ENCODE measurements at places on chromosomes 7 and 10. TPM values are rescaled to one million over a fixed set of nuclear protein-coding genes. Genes with fewer than 3 reads are reported as not detected.

MIOS gene
- total RNA-seq = 81.3 TPM

SMKR1 gene
- 2.4 TPM for total RNA-seq

C7orf57 gene
- total RNA-seq = not detected

ADIRF gene
- total RNA-seq = 7.9 TPM

CLRN3 gene
- not detected for total RNA-seq

CDK6 gene
- total RNA-seq = 26.1 TPM

DLX6 gene
- total RNA-seq = not detected

TMEM60 gene
- total RNA-seq = 15.3 TPM

HEPACAM2 gene
- total RNA-seq = not detected

CYP3A5 gene
- not detected for total RNA-seq

CLIP2 gene
- total RNA-seq = 60.4 TPM

CC2D2B gene
- 1.2 TPM for total RNA-seq

SYNPO2L gene
- not detected for total RNA-seq

UNC5B gene
- not detected for total RNA-seq

SYT15B gene
- 0.12 TPM for total RNA-seq

SPDYE2 gene
- not detected for total RNA-seq

PAX4 gene
- total RNA-seq = not detected

EEPD1 gene
- 0.59 TPM for total RNA-seq

All from activated B cell treated with CpG ODN at 0.5 μM for 24 hours (primary cell).